B cell (primary cell): ENCODE measurements at places on chromosomes 2 and 18. TPM values are rescaled to one million over a fixed set of nuclear protein-coding genes. Genes with fewer than 3 reads are reported as not detected.

DNA sequence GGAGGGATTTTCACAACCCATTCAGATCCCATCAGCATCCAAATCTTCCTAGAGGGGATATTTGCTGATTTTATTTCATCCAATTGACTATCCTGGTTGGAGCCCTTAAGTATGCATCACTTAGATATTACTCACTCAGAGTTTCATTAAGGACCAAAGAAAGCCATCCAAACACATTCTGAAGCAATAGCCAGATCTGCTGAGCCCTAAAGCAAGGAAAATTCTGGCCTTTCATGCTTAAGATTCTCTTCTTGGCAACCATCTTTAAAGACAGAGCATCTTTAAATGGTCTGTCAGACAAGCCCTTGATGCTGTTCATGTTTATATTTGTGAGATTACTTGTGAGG lies 40.9 kb upstream of the C1D start:
- DNase-seq, result no peak

DNA sequence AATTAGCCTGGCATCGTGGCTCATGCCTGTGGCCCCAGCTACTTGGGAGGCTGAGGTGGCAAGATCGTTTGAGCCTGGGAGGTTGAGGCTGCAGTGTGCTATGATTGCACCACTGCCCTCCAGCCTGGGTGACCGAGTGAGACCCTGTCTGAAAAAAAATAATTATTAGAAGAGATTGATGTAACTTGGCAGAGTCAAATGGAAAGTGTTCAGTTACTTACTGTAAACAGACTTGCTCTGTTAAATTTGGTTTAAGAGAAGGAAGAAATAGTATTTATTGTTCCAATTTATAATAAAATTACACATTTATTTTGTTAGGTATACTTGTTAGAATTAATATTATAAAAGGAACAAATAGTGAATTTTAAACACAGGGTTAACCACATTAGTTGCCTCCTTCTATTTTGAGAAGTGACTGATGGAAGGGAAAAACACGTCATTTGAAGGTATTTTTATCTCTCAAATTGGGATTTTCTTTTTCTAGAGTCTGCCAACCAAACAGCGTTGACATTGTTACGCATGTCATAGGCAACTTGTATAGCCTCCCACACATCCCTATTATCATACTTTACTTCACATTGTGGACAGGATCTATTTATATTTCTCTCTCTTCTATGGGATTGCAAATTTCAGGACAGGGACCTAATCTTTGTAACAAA lies 118.8 kb upstream of the B3GNT2 start:
- no peak for DNase-seq

DNA sequence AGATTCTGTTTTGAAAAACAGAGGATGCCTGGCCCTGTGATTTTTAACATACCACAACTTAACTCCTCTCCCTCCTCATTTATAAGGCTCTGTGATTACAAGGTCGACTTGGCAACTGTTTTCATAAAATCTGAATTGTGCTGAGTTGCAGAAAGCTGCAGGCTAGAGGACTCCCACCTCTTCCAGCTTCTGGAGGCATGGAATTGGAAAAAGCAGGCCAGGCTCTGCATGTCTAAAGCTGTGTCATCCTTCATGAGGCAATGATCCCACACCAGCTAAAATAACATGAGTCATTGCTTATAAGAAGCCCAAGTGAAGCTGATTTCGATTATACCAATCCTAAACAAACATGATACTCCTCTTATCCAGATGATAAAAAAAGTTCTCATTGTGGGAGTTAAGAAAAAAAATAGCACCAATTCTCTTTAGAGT lies 11.7 kb downstream of the ARHGAP28 start:
- no peak for DNase-seq

DNA sequence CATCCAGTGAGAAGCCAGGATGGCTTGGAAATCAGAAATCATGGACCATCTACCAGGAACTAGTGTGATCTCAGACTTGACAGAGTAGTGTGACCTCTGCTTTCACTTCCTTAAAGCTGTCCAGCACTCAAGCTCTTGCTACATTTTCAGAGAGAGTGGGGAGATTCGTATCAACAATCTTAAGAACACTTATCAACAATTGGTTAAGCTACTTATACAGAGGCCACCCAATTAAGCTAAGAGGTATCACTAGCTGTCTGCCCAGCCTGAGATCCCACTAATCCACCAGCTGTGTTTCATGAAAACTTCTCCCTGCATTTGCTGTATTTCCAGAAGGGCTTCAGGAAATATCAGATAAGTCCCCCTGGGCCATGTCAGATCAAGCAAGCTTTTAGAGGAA lies 4.2 kb downstream of the RPRM start:
- no peak for DNase-seq

DNA sequence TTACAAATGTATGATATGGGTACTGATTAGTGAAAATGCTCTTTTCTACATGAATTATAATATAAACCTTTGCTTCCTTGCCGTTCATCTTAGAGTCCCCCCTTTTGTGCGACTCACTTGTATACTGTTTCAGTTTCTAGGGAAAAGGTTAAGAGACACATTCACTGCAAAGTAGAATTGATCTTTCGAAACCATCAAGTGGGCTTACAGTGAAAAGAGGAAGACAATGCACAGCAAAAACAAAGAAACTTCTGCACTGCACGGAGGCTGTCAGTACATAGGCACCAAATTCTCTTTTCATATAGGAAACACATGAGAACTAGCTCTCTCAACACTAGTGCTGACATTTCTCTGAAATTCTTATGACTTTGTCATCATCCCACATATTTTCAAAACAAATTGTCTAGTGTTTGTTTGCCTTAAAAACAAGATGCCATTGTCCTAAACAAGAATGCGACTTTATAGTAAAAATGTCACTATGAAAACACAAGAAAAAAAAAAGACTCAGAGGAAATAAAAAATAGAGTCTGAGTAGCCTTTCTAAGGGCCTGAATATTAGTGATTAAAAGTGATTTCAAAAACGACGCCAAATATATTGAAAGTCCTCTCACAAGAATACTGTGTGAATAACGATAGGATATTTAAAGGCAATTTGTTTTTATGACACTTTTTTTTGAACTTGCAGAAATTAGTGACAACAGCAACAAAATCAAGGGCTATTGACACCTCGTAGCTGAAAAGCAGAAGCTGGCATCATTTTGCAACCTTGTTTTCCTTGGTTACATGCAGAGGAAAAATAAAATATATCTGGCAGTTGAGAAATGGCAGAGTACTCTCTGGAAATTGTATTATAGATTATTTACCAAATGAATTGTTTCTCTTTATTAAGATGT lies 827.0 kb downstream of the BCL11A start:
- peak; percentile 50 for DNase-seq

TTN gene
- 1.0 and 1.7 TPM in 2 replicates for polyA plus RNA-seq

- peak; percentile 47 for DNase-seq
Measured at GRCh38 chr2:59232394-59233165, 991.5 kb upstream of the FANCL start.

- DNase-seq, result peak; percentile 87
Measured at GRCh38 chr2:24785671-24786321, 7.4 kb downstream of the PTRHD1 start.

- no peak for DNase-seq
Measured at GRCh38 chr2:239208465-239209180, 192.2 kb downstream of the HDAC4 start.

EIF4E2 gene
- 17.9 and 29.6 TPM in 2 replicates for polyA plus RNA-seq

- no peak for DNase-seq
Measured at GRCh38 chr18:56388571-56388970, 249.8 kb downstream of the TXNL1 start.

DNA sequence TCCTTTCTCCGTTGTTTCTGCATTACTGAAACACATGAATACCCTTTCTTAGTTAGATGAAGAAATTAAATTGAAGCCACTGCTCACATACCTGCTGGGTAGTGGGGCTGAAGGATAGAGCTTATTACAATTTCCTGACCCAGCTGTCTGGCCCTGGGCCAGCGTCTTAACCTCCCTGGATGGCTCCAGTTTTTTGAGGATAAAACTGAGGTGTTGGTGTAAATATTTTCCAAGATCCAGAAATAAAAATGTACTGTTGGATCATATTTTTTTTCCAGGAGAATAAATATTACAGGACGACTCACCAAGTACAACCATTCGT lies 3.5 kb downstream of the RNF144A start:
- no peak for DNase-seq

CBLN2 gene
- not detected in 2 replicates for polyA plus RNA-seq

DNA sequence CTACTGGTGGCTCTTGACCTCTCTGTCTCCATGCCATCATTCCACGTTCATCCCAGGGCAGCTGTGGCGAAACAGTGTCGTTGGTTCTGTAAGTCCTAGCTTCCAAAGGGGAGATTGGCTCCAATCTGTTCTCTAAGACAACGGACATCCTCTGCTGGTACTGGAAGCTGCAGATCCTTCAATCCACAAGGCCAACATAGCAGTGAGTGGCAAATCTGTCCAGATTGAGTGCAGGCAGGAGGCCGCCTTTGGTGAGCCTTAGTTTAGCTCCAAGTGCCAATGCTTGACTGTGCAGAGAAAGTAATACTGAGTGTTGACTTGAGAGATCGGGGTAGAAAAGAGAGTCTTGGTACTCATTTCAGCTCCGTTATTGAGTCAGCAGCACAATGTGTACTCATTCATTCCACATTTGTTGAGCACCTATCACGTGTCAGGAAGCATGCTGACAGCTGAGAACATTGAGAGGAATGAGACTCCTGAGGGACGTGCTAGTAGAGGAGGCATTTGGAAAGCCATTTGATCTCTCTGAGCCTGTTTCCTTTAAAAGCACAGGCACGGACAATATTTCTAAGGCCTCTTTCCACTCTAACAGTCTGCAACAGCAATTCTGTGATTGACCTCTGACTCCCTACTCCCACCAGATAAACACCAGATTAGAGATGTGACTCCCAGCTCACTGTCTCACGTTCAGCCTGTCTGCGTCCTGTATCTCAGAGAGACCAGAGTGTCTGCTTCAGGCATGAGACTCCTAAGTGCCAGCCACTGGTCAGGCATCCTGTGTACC lies 306.0 kb downstream of the CLIP4 start:
- DNase-seq, result no peak

GRCh38 chr2:31240381-31241365 lies 6.7 kb downstream of the EHD3 start:
- DNase-seq, result no peak

HSPD1 gene
- 46.6 and 111 TPM in 2 replicates for polyA plus RNA-seq
